ENCODE measurements at places on chromosomes 16 and 17.

GRCh38 chr16:58421529-58421928, 29.3 kb downstream of the GINS3 start:
- DNase-seq, result no peak

DNA sequence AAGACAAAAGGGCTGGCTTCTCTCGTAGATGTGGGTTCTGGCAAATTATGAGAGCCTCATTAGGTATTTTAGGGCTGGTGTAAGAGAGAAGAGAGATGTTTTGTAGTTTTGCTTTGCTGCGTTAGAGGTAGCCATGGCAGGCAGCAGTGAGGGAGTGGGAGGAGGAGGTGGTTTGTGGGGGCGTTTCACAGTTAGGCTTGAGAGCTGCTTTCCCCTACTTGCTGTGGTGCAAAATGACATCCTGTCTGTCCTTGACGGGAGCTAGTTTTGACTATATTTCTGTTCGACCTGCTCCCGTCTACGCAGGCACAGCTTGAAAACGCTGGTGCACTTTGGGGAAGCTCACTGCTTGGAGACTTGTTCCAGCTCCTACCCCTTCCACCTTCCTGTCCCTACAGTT, 75.5 kb downstream of the SLC5A11 start:
- no peak for DNase-seq

GRCh38 chr16:27258241-27258734, 10.3 kb downstream of the NSMCE1 start:
- no peak for DNase-seq

DNA sequence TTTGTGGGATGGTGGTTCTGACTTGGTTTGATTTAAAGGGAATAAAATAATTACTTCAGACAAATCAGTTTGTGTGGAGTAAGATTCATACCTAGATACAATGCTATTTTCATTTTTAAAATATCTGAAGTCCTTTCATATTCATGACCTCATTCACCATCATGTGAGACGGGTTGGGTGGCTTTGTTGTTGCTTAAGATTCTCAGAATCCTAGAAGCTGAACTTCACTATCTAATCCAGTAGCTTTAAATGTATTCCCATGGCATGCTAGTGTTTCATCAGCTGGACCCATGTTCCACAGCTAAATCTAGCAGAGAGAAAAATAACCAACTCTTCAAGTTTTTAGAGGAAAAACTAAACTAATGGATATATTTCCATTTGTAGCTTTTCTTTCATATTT, 2.7 kb upstream of the AMFR start:
- DNase-seq, result no peak

DNA sequence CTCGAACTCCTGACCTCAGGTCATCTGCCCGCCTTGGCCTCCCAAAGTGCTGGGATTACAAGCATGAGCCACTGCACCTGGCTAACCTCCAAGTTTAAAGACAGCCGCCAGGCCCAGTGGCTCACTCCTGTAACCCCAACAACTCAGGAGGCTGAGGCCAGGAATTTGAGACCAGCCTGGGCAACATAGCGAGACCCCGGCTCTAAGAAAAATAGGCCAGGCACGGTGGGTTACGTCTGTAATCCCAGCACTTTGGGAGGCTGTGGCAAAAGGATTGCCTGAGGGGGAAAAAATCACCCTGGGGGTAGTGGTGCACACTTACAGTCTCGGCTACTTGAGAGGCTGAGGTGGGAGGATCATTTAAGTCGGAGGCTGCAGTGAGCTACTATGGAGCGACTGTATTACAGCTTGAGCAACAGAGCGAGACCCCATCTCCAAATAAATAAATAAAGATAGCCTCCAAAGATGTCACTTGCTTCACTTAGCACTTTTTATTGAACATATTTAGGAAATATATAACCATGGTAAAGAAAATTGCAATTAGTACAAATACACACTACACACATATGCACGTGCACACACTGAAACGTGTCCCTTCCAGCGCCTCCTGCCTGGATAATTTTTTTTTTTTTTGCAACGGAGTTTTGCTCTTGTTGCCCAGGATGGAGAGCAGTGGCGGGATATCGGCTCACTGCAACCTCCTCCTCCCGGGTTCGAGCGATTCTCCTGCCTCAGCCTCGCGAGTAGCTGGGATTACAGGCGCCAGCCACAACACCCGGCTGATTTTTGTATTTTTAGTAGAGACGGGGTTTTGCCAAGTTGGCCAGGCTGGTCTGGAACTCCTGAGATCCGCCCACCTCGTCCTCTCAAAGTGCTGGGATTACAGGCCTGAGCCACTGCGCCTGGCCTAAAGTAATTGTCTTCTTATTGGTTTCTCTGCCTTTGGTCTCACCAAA, 1.4 kb upstream of the BCKDK start:
- no peak for DNase-seq

DNA sequence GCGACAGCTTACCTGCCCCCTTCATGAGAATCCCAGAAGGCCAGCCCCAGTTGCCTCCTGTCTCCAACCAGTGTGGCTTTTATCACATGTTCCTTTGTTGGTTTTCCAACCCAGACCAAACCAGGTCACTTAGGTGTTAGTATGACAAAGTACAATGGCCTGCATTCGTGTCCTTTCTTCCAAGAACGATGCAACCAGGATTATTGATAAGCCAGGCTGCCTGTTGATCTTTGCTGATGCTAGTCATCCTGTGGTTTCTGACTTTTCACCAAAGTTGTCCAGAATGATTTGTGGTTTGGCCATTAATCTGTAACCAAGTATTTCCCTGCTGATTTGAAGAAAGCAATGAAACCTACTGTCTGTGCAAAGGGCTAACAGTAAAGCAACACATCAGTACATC, 191.4 kb downstream of the CYLD start:
- no peak for DNase-seq

DNA sequence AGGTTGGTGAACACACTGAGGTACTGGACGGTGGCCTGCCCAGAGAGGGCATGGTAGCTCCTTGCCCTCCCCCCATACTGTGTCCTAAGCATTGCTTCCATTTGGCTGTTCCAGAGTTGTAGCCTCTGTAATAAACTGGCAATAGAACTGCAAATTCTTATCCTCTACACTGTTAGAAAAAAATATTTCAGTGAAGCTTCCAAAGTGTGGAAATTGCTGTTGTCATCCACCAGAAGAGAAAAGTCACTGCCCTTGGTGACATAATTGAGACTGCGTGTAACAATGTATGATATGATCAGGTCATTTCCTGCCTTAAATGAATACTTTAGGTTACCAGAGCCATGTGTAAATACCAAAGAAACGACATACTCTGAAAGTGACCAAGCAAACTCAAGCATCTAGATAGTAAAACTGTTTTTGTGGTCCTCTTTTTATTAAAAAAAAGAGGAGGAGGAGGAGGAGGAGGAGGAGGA, 65.9 kb downstream of the CEP95 start:
- no peak for DNase-seq

GRCh38 chr17:17606416-17607000, 15.0 kb upstream of the PEMT start:
- DNase-seq, result no peak

DNA sequence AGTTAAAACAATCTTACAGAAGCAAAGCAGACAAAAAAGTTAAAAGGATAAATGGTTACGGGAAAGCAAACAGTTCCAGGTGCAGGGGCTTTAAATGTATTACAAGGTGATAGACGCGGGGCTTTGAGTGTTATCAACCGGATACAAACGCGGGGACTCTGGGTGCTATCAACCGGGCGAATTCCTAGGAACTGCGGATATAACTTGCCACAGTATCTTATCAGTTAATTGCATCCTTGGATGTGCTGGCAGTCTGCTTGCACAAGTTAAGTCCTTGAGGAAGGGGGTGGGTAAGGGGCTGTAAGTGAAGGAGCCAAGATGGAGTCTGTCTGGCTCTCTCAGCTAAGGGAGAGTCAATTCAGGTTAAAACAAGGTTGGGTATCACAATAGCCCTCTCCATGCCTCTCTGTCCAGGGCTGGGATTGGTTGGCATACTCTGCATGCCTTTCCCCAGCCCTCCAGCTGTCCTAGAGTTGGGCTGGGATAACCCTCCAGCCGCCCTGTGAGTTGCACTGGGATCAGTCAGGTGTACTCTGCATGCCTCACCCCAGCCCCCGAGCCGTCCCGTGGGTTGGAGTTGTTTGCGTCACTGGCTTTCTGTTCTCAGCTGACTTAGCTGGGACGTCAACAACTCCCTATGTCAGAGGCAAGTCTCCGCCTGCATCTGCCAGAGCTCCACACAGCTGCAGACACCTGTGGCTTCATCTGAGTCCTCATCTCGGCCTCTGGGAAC, 40.9 kb downstream of the TMEM235 start:
- DNase-seq, result no peak

- DNase-seq, result no peak
Observed at GRCh38 chr16:81590714-81591544, 146.3 kb downstream of the CMIP start.

DNA sequence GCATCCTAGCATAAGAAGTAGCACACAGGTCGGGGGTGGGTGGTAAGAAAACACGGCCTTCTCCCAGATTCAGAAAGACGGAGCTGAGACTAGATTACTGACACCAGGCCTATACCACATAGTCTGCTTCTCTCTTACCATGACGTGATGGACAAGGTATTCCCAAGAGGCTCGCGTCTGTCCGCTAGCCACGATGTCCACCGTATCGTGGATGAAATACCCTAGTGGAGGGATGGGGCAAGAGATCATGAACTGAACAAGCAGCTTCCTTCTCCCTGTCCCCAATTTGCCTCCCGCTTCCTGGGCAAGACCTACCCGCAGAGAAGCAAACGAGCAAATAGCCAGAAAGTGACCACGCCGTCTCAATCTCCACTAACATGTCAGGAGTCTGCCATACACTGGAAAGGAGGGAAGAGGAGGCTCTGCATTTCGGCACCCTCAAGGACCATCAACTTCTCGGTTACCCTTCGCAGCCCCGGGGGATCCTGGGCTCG, 820 bp downstream of the TLCD1 start:
- no peak for DNase-seq

- peak; percentile 69 for DNase-seq
Observed at GRCh38 chr17:42002792-42003301, 14.4 kb downstream of the DNAJC7 start.

GRCh38 chr17:19407601-19408345, 3.3 kb upstream of the RNF112 start:
- no peak for DNase-seq

- no peak for DNase-seq
Observed at GRCh38 chr16:2155977-2156848, 631 bp downstream of the TRAF7 start.

DNA sequence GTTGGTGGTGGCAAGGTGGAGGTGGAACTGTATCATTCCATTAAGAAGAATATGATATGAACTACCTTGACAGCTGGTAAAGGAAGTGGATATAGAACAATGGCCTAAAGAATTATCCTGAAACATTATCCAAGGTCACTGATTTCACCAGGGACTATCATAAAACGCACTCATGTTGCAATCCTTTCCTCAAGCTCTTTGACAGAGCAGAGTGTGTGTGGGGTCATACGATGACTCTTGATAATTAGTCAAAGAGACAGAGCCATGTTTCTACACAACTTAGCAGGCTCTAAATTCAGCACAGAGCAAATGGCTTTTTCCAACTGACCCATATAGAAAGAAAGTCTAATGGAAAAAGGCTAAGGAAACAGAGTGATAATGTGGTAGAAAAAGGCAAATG, 126.4 kb upstream of the ANKFN1 start:
- DNase-seq, result no peak

DNA sequence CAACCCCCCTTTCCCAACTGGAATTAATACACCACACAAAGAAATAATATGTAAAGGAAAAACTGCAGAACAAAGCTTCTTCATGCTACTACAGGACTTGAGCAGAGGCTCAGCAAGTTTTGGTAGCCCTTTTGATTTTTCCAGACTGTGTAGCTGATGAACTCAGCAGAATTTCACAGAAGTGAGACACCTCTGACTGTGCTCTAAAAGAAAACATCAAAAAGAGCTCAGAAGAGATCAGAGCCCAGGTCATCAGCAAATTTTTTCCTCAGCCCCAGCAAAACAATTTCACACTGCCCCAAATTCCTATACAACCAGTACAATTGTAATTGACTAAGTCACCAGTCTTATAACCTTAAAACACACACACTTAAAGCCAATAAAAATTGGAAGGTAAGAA, 38.0 kb downstream of the TTC19 start:
- no peak for DNase-seq

DNA sequence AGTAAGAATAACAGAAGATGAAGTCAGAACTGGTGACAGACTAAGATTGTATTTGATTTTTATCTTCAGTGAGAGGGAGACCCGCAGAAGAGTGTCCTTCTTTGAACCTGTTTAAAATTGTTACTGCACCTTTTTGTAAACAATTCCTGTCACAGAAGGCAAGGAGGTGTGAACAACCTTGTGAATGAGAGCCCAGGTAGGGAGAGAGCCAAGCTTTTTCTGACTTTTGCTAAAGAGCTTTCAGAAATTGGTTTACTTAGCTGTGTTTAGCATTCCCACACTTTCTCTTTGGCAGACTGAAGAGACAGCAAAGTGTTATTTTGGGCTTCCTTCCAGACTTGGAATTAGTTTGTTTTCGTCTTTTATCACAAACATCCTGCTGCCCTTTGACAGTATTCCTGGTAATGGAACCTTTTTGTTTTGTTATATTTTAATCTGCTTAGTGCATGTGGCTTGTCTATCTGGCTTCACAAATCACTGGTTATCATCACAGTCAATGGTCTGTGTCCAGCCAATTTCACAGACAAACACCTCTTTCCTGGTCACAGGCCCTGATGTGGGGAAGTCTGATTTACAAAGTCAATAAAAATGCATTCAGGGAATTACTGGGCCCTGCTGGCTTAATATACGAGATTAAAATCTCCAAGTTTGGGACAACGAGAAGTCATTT, 85.7 kb upstream of the HS3ST2 start:
- no peak for DNase-seq

Data from Ammon's horn (tissue), 1 donor.